ENCODE measurements at places on chromosomes 5 and 9. TPM values are rescaled to one million over a fixed set of nuclear protein-coding genes. Genes with fewer than 3 reads are reported as not detected.
A peak's percentile ranks its signal among the peaks of the same experiment; 100 is the strongest.

DNA sequence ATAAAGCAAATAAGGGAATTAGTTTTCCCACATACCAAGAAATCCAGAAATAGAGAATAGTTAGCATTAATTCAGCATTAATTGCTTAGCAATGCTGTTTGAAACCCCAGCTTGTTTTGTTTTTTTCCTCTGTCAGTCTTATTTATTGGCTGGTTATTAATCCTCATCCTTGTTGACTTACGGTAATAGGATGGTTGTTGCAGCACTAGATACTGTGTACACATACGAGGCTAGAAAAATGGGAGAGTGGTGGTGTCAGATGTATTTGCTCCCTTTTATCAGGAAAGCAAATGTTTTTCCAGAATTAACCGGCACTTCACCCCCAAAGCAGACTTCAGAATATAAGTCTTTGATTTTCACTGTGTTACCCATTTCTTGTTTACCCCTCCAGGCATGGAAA lies 60.4 kb downstream of the ERBIN start:
- DNase-seq: no peak
- no peak overlapping the region for H3K4me3 ChIP-seq
- no peak overlapping the region for H3K27ac ChIP-seq
- no peaks in the 10 kb centered on the region for H3K27me3 ChIP-seq

DNA sequence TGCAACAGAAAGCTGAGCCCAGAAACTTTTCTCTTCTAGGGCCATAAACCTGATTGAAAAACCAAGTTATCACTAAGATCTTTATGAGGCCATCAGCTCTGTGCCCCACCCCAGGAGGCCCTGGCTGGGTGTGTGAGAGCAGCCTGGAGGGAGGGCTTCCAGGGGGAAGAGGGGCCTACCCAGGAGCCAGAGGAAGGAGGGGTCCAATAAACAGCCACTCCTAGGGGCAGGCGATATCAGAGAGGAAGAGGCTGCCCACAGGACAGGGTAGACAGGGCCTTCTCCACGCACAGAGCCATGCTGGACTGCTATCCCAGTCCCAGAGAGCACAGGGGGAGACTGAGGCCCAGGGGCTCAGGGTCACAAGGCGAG lies 4.5 kb upstream of the CDX1 start:
- DNase-seq: no peak
- H3K4me3 ChIP-seq: no peak overlapping the region
- no peaks in the 10 kb centered on the region for H3K4me1 ChIP-seq
- H3K36me3 ChIP-seq: no peaks in the 10 kb centered on the region
- H3K27me3 ChIP-seq: no peaks in the 10 kb centered on the region

- H3K4me1 ChIP-seq: no peaks in the 10 kb centered on the region
- DNase-seq: no peak
Observed at GRCh38 chr5:113182658-113183344, 206.2 kb downstream of the DCP2 start.

DNA sequence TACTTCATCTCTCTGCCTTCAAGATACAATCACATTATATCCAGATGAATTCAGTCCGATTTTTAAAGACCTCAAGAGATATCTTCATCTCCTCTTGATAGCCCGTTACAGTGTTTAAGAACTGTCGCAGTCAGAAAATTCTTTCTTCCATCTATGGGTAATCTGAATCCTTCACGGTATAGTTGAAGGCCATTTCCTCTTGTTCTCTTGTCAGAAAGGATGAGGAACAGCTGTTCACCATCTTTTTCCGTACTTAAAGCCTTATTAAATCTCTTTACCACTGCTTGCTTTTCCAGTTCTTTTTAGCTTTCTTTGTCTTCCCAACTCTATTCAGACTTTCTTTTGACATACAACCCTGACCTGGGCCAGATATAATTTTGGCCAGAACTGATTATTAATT lies 121.8 kb downstream of the XRCC4 start:
- H3K4me3 ChIP-seq: no peak overlapping the region
- no peaks in the 10 kb centered on the region for H3K27me3 ChIP-seq
- no peaks in the 10 kb centered on the region for H3K36me3 ChIP-seq
- no peak for DNase-seq
- H3K4me1 ChIP-seq: no peaks in the 10 kb centered on the region
- H3K27ac ChIP-seq: no peak overlapping the region

- H3K27me3 ChIP-seq: no peaks in the 10 kb centered on the region
- no peaks in the 10 kb centered on the region for H3K36me3 ChIP-seq
- H3K4me3 ChIP-seq: no peak overlapping the region
- DNase-seq: no peak
- H3K27ac ChIP-seq: no peak overlapping the region
Observed at GRCh38 chr5:170846416-170846815, 15.4 kb upstream of the RANBP17 start.

GRCh38 chr5:151469992-151470391 lies 22.6 kb downstream of the SLC36A1 start:
- no peak overlapping the region for H3K27ac ChIP-seq
- H3K27me3 ChIP-seq: no peaks in the 10 kb centered on the region
- no peak overlapping the region for H3K4me3 ChIP-seq
- no peaks in the 10 kb centered on the region for H3K4me1 ChIP-seq

DNA sequence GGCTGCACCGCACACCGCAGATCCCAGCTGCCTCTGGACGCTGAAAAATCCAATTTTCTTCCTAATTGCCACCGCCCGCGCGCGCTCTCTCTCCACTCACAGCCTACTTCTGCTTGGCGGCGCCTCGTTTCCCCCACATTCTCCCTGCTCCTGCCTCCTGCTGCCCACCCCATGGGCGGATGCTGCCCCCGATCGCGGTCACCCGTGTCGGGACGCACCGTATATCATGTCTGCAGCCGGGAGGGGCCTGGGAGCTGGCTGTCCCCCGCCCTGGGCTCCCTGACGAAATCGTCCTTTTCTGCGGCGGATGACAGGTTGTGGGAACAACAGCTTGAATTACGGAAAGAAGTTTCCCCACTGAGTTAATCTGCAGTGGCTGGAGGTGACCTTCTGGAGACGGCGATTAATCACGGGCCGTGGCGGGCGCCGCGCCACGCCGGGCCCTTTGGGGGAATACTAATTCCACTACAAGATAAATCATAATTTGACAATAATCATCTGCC lies 36.3 kb upstream of the PSD2 start:
- peaks cover 14% of the 10 kb centered on the region for H3K4me1 ChIP-seq
- peaks cover 14% of the 10 kb centered on the region for H3K27me3 ChIP-seq
- DNase-seq: no peak
- H3K4me3 ChIP-seq: no peak overlapping the region
- H3K27ac ChIP-seq: no peak overlapping the region

- no peak overlapping the region for H3K27ac ChIP-seq
- no peak overlapping the region for H3K4me3 ChIP-seq
- H3K27me3 ChIP-seq: no peaks in the 10 kb centered on the region
- DNase-seq: no peak
- peaks cover 39% of the 10 kb centered on the region for H3K4me1 ChIP-seq
Observed at GRCh38 chr5:34742061-34742460, 85.9 kb downstream of the RAI14 start.

- H3K36me3 ChIP-seq: no peaks in the 10 kb centered on the region
- no peak for DNase-seq
- H3K27ac ChIP-seq: no peak overlapping the region
- H3K27me3 ChIP-seq: no peaks in the 10 kb centered on the region
- H3K4me3 ChIP-seq: no peak overlapping the region
Observed at GRCh38 chr5:126801992-126802294, 25.0 kb downstream of the LMNB1 start.

- no peaks in the 10 kb centered on the region for H3K4me1 ChIP-seq
- no peaks in the 10 kb centered on the region for H3K36me3 ChIP-seq
- no peak overlapping the region for H3K4me3 ChIP-seq
- DNase-seq: peak; percentile 65
- no peaks in the 10 kb centered on the region for H3K27me3 ChIP-seq
Observed at GRCh38 chr5:163385271-163385670, 52.1 kb upstream of the CCNG1 start.

- no peak for DNase-seq
- no peaks in the 10 kb centered on the region for H3K36me3 ChIP-seq
- no peaks in the 10 kb centered on the region for H3K4me1 ChIP-seq
- H3K27me3 ChIP-seq: no peaks in the 10 kb centered on the region
- no peak overlapping the region for H3K4me3 ChIP-seq
- H3K27ac ChIP-seq: no peak overlapping the region
Observed at GRCh38 chr9:4035777-4036176, 264.1 kb downstream of the GLIS3 start.

The OSMR gene
- 28.6 TPM for total RNA-seq

The SPINK13 gene
- not detected for total RNA-seq

The SLC36A3 gene
- not detected for total RNA-seq

The PCDHA12 gene
- 0.67 TPM for total RNA-seq

The LURAP1L gene
- 2.8 TPM for total RNA-seq

Measured in right atrium auricular region (tissue), 2 donors.